ENCODE measurements at places on chromosomes 1 and 21.

- no peak for DNase-seq
Observed at GRCh38 chr1:74467786-74468377, 44.5 kb downstream of the LRRC53 start.

DNA sequence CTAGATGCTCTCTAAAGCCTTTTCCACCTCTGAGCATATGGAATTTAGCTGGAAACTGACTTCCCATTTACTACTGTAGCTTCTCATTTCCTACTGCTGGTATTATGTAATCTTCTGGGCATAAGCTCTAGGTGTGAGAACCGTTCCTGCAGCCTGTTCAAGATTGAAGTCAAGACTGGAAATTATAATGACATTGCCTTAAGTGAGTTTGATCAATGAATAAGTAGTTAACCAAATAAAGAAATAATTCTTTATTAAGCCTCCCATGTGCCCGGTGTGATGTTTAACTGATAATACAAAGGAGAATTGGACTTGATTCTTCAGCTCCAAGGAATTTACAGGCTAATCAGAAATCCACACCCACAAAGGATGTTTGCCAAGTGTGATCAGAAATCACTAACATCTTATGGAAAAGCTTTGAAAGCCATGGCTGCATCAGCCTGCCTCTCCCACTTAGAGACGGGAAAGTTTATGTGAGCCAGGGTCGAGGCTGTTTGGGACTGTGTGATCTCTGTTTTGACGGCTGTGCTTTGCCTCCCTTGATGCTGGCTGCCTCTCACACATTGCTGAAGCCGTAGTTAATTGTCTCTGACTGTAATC is 36.4 kb upstream of the PRELP start:
- no peak for DNase-seq

- no peak for DNase-seq
Observed at GRCh38 chr1:35615440-35615839, 25.9 kb downstream of the PSMB2 start.

- no peak for DNase-seq
Observed at GRCh38 chr21:31158789-31159581, 120.7 kb upstream of the KRTAP19-8 start.

GRCh38 chr1:11735531-11735853 is 444 bp upstream of the AGTRAP start:
- no peak for DNase-seq

DNA sequence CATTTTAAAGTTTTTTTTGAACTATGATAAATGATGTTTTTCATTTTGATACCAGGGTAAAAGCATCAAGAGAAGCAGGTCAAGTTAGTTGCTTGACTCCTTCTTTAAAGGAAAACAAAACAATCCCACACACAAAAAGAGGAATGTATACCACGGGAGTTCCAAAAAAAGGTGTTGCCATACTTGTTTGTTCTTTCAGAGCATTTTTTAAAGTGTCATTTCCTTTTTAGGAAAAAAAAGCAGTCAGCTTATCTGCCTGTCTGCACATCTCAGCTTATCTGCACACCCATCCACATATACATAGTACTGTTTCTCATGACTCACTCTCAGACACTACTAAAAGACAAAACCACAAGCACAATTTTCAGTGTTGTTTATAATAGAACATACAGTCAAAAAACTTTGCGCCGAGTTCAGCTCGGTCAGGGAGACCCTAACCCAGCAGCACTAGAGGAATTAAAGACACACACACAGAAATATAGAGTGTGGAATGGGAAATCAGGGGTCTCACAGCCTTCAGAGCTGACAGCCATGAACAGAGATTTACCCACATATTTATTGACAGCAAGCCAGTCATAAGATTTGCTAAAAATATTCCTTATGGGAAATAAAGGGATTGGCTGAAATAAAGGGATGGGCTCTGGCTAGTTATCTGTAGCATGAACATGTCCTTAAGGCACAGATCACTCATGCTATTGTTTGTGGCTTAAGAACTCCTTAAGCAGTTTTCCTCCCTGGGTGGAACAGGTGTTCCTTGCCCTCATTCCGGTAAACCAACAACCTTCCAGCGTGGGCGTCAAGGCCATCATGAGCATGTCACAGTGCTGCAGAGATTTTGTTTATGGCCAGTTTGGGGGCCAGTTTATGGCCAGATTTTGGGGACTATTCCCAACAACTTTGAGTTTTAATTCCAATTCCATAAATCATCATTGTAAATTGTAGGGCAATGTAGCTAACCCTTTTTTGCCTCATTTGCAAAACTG is 11.4 kb upstream of the MNDA start:
- DNase-seq, result no peak

- no peak for DNase-seq
Observed at GRCh38 chr1:76892675-76893074, 25.4 kb downstream of the ST6GALNAC5 start.

GRCh38 chr1:202711949-202712635 is 1.8 kb upstream of the SYT2 start:
- no peak for DNase-seq

- no peak for DNase-seq
Observed at GRCh38 chr1:234975122-234975940, 153.3 kb downstream of the TOMM20 start.

DNA sequence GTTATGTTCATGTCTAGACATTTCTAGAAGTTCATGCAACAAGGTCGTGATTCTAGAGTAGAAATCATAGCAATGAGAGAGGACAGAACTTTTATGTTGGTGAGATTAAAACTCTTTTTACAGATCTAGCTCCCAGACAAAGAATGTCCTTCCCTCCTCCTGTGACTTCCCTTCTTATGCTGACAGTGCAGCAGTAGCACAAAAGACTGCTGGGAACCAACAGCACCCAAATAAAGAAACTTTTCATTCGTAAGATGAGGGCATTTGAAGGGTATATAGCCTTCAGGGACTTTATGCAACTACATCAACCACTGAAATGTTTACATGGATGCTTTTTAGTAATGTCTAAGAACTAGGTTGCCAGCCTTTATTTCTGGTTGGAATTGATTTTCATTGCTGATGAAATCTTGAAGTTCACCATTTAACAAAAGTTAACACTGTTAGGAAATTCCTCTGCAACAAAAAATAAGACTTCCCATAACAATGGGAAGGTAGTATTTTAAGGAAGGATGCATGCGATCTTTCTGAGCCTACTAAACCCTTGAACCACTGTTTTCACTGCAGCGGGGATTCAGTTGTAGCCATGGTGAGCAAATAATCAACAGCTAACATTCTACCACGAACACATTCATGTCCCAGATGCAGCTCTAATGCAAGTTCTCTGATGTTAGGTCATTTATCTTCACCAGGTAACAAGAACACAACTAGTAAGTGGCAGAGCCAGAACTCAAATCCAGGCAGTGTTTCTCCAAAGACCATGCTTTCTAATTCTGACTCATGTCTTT is 672.8 kb downstream of the PTPRC start:
- no peak for DNase-seq

DNA sequence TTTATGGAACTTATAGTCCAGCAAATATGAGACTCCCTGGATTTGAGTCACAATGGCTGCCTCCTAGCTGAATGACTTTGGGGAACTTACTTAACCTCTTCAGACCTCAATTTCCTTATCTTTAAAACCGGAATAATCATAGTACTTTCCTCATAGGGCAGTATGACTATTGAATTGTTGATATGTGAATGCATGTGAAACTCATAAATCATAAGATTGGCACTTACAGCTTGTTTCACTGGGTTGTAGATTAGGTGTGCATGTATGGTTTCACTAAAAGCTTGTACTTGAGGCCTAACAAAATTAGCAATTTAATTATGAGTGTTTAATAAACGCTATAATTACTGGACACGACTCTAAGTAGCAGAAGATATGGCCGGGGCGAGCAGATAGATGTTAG is 72.5 kb downstream of the ST6GALNAC5 start:
- DNase-seq, result no peak

DNA sequence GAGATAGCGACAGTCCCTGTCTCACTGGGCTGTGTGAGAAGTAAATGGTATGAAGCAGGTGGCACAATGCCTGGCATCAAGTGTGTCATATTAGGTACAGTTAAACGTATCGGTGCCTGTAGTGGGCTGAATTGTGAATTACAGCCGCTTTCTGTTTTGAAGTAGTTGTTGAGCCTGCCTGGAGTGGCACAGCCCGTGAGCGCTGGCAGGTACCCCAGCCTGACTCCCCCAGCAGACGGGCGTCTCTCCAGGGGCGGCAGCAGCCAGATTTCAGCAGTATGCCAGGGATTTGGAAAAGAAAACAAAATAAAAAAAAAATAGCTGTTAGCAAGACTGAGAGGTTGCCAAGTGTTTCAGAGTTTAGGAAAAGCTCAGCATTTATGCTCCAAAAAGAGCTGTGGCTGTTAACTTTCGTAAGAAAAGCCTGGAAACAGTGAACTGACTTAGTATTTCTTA is 26.6 kb upstream of the GPR153 start:
- DNase-seq, result no peak

DNA sequence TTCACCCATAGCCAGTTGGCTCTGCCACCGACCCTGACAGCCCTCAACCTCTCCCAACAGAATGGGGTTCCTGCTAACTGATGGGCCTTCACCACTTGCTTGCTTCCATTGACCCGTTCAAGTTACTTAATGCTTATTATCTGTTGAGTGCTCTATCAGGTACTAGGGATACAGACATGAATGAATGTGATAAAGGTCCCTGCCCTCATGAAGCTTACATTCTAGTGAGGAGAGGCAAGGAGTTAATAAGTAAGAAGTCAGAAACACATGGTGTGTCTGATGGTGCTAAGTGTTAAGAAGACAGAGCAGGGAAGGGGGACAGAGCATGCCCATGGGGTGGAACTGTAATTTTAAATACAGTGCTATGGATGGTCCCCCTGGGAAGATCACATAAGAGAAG is 107.5 kb upstream of the JUN start:
- DNase-seq, result no peak

DNA sequence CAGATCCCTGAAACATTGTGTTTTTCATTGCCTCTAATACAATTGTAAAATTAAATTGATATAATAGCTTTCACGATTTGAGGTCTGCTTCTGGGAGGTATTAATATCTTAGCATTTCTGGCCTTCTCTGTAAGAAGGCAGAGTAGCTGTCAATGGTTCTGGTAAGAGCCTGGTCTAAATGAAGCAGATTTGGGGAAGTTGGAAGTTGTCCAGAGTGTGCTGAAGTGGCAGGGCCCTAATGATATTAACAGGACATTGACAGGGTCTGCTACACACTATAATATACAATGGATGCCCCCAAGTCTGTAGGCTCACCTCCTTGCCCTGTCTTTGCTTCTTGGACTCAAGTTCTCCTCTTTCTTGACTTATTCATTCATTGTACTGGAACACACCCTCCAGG is 99.5 kb downstream of the C4BPA start:
- no peak for DNase-seq

DNA sequence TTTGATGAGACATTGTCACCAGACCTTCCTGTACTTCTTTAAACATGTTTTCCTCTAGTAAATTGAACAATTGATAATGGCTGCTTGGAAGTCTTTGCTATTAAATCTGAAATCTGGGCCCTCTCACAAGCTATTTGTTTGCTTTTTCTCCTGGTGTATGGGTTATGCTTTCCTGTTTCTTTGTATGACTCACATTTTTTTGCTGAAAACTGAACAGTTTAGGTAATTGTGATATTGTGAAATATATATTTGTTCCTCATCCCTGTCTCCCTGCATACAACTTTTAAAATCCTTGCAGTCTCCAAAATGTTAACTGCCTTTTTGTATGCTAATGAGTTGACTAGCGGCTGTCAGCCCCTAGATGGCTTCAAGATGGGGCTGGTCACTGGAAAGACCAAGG is 61.6 kb downstream of the MAP3K21 start:
- no peak for DNase-seq

GRCh38 chr1:205670150-205670446 is 10.2 kb downstream of the SLC45A3 start:
- no peak for DNase-seq

- no peak for DNase-seq
Observed at GRCh38 chr1:16174261-16174868, 18.5 kb upstream of the EPHA2 start.

DNA sequence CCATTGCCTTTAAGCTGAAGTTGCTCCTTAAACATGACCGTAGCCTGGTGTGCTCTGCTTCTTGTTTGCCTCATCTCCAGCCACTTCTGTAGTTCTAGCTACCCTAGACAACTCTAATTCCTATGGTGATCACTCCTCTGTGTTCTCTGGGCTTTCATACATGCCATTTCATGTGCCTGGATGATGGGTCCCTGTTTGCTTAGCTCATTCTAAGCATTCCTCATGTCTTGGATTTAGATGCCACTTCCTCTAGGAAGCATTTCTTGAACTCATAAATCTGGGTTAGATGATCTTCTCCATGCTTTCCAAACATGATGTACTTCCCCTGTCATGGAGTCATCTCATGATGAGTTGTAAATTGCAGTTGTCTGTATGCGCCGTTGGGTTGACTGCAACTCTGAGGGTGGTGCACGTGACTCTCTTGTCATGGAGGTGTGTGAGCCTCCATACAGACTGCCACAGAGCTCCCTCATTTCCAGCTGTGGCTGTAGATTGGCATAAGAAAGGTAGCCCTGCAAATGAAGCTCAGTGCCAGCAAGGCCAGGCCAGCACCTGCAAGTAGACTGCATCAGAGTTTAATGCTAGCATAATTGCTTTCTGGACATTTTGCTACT is 77.2 kb downstream of the LAMC1 start:
- DNase-seq, result no peak

DNA sequence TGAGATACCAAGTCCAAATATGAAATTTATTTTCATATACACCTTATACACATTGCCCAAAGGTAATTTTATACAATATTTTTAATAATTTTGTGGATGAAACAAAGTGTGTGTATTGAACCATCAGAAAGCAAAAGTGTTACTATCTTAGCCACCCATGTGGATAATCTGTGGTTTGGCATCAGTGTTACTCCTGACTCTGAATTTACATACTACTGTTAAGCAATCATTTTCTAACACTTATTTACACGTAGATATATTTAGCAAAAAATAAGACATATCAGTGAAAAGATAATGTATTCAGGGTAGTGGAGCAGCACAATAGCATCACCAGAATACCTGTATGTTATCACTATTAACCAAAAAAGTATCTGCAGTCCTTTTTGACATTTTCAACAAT is 23.8 kb downstream of the DENND2D start:
- no peak for DNase-seq

DNA sequence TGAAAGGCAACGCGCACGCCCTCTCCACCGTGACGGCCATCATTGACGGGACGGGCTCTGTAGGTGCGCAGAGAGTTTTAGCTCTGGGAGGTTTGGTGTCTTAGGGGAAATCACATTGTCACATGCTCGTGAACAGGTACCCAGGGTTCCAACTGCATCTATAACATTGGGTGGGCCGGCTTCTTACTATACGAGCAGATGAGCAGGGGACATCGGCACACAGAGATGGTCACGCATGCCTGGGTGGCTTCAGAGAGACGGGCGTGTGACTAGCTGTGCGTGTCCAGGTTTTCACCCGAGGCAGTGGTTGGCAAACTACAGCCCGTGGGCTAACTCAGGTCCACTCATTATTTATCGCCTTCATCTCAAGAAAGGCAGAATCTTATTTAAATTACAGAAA is 54.7 kb downstream of the SLC37A1 start:
- no peak for DNase-seq

- no peak for DNase-seq
Observed at GRCh38 chr21:42367367-42368165, 1.2 kb upstream of the TFF1 start.
